Left renal pelvis (tissue), 4 donors: ENCODE measurements at places on chromosomes 3 and 15. TPM values are rescaled to one million over a fixed set of nuclear protein-coding genes. Genes with fewer than 3 reads are reported as not detected.

ESYT3 gene
- polyA plus RNA-seq: 1.9 TPM

DNA sequence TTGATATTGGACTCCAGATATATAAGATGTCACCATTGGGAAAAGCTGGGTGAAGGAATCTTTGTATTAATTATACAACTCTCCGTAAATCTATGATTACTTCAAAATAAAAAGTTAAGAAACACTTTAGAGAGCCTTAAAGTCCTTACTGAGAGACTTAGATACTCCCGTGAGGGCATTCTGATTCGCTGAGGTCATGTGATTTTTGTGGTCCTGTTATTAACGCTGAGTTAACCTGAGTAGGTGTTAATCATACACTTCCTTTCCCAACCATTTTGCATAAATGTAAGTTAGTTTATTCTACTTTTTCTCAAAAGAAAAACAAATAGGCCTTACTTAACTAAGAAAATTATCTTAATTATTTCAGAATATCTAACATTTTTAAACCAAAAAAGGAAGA lies 67.1 kb upstream of the LMOD3 start:
- DNase-seq: no peak

GRCh38 chr3:111314898-111315297 lies 227.1 kb upstream of the CD96 start:
- DNase-seq: no peak

TNFAIP8L3 gene
- polyA plus RNA-seq: 1.6 TPM

DNA sequence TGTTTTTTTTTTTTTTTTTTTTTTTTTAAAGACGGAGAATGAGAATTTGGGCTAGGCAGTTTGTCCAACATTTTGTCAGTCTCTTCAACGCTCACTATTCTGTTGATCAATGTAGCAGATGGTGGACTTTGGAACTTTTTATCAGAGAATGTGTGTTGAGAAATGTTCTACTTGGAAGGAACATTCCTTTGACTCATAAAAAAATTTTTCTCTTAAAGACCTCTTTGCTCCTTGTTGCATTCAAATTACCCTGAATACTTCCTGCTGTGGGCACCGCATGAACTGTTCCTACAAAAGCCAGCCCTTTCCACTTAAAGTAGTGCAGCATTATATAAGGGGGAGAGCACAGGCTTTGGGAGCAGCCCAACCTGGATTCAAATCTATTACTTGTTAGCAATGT lies 182.9 kb downstream of the AKAP13 start:
- no peak for DNase-seq

GRCh38 chr3:83524901-83525300 lies 1433.9 kb upstream of the CADM2 start:
- no peak for DNase-seq

- DNase-seq: peak; percentile 98
These were observed 1.6 kb upstream of the TLE3 start for GRCh38 chr15:70099167-70099966.

- DNase-seq: no peak
These were observed 24.2 kb downstream of the PPM1L start for GRCh38 chr3:160780245-160780644.

ALS2CL gene
- 6.2 TPM for polyA plus RNA-seq

PXYLP1 gene
- 49.1 TPM for polyA plus RNA-seq

SLC6A1 gene
- 0.76 TPM for polyA plus RNA-seq

GRCh38 chr15:63763476-63764123 lies 70.1 kb downstream of the HERC1 start:
- DNase-seq: no peak

GRCh38 chr3:192566706-192567290 lies 160.5 kb downstream of the FGF12 start:
- no peak for DNase-seq

SPTSSB gene
- polyA plus RNA-seq: 2.2 TPM

DNA sequence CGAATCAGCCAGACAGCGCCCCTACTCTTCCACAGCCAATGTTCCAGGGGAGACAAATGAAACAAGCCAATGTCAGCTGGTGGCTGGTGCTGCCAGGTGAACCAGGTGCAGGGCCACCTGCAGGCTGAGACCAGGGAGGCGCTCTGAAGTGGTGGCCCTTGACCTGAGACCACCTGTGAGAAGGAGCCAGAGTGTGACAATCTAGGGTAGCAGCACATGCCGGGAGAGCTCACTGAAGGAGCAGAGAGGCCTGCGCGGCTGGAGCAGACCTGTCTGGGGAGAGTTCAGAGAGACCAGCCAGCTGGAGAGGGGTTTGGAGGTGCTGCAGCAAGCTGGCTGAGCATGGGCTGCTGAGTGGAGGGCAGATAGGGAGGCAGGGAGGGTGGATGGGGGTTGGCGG lies 693 bp upstream of the STAB1 start:
- no peak for DNase-seq

BCHE gene
- polyA plus RNA-seq: 16.2 TPM

DNA sequence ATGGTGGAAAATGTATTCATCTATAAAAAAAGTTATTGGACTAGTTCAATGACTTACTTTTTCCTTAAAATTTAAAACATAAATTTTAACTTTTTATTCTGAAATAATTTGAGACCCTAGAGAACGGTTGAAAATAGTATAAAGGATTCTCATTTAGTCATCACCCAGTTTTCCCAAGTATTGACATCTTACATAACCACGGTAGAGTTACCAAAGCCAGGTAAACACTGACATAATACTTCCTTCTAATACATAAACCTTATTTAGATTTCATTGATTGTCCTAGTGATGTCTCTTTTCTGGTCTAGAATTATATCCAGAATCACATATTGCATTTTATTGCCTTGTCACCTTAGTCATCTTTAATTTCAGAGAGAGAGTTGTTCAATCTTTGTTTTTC lies 319.1 kb downstream of the LPP start:
- DNase-seq: no peak

GRCh38 chr15:82640672-82641071 lies 6.5 kb downstream of the CPEB1 start:
- no peak for DNase-seq

GRCh38 chr3:72380193-72380592 lies 468.1 kb downstream of the SHQ1 start:
- no peak for DNase-seq

DNA sequence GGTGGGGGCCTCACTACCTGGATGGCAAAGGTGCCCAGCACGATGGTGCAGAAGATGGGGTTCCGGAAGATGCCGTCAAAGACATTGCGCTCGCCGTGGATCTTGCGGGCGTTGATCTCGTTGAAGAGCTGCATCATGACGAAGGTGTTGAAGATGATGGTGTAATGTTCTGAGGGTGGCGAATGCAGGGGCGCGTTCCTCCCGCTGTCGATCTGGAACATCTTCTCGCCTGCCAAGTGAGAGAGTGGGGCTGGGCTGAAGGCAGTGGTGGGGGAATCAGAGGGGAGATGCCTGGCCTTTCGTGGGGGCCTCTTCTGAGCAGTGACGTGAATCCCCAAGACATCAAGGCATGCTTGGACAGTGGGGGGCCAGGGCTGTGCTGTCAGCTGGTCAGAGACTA lies 19.6 kb upstream of the SEC13 start:
- DNase-seq: no peak

GRCh38 chr3:127386490-127386889 lies 98.6 kb upstream of the PRR20G start:
- DNase-seq: no peak

GRCh38 chr15:98169551-98169950 lies 209.0 kb downstream of the ARRDC4 start:
- DNase-seq: no peak

DNA sequence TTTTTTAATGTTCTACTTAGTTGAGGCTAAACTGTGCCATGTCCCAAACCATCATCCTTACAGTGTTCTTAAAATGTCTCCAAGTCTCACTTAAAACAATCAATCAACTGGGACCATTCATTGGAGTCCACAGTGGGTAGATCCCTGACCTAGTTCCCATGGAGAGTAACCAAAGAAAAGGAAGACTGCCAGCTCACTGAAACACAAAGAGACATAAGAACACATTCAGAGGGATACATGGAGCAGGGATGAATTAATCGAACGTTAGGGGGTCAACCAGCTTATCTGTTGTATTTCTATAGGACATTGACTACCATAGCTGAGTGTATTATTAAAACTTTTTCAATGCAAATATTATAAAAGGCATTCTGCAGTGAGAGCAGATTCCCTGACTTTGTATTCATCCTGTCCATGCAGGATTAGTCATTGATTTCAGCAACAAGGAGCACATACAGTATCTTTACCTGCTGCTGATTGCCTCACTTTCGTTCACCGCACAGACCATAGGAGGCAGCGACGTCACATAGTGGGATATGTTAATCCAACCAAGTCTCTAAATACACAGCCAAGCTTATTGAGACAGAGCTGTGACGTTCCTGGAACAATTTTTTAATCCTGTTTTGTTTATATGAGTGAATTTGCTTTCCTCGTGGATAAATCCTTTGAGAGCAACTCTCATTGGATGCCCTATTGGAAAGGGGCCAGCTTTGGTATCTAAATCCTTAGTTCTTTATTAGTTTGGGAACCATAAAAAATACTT lies 364.9 kb upstream of the RBMS3 start:
- DNase-seq: no peak

GRCh38 chr3:196629228-196629627 lies 10.3 kb upstream of the NRROS start:
- DNase-seq: no peak

GRCh38 chr15:50149090-50149489 lies 30.1 kb upstream of the ATP8B4 start:
- no peak for DNase-seq

- DNase-seq: no peak
These were observed 123.3 kb upstream of the CHL1 start for GRCh38 chr3:73271-73670.

DNA sequence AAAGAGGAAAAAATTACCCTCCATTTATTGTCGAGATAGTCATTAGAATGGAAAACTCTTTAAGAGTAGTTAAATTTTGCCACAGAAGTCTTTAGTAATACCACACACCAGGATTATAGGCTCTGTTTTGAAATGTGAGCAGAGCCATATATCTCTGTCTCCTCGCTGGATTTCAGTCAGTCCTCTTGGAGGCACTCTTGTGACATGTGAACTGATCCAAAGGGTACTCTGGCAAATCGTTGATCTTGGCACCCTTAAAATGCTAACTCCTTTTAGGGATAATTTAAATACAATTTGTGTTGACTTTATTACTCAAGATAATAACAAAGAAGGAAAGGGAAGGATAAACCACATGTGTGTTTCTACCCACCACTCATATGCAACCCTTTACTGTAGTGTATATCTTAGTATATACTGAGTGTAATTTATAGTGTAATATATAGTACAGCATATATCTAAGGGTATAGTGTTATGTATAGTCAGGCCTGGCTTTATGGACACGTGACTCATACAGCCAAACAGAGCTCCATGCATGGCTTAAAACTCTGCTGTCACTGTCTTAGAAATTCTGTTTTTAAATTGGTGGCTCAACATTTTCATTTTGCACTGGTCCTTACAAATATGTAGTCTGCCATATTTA lies 12.3 kb upstream of the KPNA4 start:
- no peak for DNase-seq

DNA sequence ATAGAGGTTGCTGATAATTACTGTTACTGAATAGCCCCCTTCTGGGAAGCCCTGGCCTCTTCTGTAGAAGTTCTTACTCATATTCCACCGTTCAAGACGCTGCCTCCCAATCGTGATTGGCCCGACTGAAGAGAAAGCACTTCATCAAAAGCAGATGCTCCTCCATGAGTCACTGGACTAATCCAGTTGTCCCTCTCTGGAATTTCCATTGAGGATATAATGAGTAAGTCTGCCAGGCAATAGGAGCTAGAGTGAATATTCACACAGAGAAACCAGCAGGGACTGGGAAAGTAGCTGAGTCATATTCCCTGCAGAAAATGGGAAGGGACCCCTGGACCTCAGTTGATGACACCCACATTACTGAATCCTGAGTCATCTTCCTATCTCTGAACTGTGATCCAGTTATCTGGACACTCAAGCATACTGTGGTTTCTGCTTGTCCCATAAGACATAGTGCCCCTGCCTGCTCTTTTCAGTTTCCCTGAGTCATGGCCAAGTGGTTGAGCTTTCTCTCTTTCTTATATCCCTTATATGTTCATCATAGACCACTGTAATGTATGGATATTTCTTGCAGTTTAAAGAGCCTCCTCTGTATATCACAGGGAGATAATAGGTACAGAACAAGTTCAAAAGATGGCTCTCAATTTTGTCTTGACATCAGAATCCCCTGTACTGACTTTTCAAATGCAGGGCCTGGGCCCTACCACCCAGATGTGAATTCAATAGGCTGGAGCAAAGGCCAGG lies 151.2 kb upstream of the CDIN1 start:
- DNase-seq: no peak

UPK1B gene
- 9.5 TPM for polyA plus RNA-seq

DNA sequence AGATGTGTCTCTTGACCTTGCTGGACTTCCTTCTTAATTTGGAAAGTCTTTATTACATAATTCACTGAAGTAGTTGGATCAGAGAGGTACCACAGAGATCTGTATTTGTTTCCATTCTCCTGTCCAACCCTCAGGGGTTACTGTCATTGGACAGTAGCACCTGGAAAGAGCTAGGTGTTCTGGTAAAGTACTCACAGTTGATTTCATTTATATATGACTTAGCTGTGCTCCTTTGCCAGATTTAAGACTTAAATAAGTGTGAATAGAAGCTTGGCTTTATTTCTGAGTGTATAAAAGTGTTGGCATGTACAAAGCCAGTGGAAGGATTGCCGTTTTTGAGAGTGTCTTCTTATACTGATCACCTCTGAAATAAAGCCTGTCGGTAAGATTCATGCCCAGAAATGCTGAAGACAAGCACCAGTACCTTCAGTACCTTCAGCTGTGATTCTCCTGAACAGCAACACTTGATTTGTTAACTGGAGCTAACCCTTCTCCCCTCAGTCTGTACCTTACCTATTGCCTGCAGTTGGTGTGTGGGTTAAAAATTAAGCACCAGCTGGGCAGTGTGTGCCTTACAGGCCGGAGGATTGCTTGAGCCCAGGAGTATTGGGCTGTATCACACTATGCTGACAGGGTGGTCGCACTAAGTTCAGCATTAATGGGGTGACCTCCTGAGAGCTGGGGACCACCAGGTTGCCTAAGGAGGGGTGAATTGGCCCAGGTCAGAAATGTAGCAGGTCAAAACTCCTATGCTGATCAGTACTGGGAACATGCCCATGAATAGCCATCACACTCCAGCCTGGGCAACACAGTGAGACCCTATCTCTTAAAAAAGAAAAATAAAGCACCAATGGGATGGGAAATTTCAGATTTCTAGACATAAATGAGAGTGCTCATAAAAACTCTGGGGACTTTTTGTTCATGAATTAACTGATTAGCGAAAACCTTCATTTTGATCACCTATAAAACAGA lies 197.7 kb downstream of the FNDC3B start:
- DNase-seq: no peak

- DNase-seq: no peak
These were observed 3.0 kb downstream of the CCR9 start for GRCh38 chr3:45889337-45889736.

GRCh38 chr3:33860373-33861050 lies 62.1 kb downstream of the PDCD6IP start:
- DNase-seq: no peak

- DNase-seq: no peak
These were observed 701 bp downstream of the OSBPL11 start for GRCh38 chr3:125594581-125595011.

SCN11A gene
- 1.4 TPM for polyA plus RNA-seq

DNA sequence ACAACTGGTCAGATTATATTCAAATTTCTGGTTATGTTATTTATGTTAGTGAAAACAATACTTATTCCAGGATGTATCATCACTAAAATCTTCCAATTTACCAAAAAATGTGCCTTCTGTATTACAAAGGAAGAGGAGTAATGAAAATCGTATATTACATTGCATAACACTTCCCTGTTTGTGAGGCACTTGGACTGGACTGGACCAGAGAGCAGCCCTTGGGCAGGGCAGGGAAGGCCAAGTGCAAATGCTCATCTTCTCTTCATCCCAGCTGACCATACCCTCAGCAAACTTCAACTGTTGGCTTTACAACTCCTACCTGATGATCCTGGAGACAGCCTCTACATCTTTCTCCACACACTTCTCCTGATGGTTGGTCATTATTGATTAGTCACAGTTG lies 285.7 kb upstream of the MME start:
- DNase-seq: no peak
